Activated T-cell treated with anti-CD3 and anti-CD28 coated beads for 48 hours (primary cell): ENCODE measurements at places on chromosomes 3 and 15.

DNA sequence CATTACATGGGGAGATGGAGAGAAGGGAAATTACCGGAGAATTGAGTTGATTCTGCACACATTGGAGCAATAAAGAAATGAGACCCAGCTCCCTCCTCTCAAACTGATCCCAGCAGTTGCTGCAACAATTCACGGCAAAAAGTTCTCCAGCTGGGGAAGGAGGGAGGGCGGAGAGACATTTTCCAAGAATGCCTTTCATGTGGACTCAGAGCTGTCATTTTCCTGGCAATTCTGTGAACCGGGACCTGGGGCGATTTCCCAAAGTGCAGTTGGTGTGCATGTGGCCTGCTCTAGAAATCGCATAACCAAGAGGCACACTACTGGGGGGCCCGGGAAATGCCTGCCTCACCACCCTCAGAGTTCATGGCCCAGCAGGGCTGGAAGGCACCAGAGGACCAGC is 48.7 kb upstream of the IREB2 start:
- no peak for DNase-seq

GRCh38 chr3:18016366-18016765 is 273.9 kb upstream of the TBC1D5 start:
- DNase-seq = no peak

GRCh38 chr3:120040813-120041377 is 53.4 kb downstream of the GSK3B start:
- no peak for DNase-seq

GRCh38 chr15:69712991-69713390 is 260.4 kb downstream of the RPLP1 start:
- DNase-seq = no peak

- DNase-seq = no peak
Observed at GRCh38 chr15:99980752-99981151, 247.5 kb upstream of the LYSMD4 start.

DNA sequence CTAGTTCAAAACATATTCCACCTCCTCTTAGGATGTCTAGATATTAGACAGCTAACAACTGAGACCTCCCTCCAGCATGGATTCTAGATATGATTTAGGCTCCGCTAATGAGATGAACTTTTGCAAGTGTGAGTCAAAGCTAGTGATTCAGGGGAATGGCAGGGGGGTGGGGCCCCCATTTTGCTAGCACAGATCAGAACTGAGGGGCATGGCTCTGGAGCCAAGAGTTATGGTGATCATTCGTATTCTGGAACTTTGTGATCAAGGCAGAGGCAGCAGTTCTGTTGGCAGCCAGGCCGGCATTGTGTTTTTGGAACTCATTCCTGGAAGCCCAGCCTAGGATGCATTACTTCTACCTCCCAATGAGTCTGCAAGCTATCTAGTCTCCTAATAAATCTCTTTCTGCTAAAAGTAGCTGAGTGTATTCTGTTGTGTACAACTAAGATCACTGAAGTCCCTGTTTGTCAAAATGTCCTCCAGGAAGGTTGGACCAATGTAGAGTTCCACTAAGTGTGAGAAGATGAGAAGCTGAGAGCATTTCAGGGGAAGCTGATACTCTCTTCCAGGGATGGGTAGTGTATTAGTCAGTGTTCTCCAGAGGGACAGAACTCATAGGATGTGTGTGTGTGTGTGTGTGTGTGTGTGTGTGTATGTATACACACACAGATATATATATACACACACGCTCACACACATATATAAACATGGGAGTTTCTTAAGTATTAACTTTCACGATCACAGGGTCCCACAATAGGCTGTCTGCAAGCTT is 312.7 kb downstream of the TLE3 start:
- DNase-seq = no peak

GRCh38 chr15:51575775-51576174 is 46.8 kb downstream of the DMXL2 start:
- no peak for DNase-seq

- DNase-seq = no peak
Observed at GRCh38 chr3:151301787-151302186, 14.8 kb downstream of the GPR87 start.

- no peak for DNase-seq
Observed at GRCh38 chr3:182364323-182364722, 429.0 kb upstream of the ATP11B start.

- no peak for DNase-seq
Observed at GRCh38 chr3:109369510-109369909, 32.2 kb upstream of the DPPA4 start.

DNA sequence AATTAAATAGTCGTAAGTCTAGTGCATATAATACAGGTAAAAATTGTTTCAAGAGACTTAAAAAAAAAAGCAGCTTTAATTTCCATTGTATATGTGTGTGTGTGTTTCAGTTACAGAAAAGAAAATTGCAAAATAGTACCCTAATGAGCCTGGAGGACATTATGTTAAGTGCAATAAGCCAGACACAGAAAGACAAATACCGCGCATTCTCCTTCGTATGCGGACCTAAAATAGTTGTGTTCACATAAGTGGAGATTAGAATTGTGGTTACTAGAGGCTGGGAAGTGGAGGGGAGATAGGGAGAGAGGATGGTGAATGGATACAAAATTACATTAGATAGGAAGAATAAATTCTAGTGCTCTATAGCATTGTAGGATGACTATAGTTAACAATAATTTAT is 3.6 kb downstream of the MESD start:
- no peak for DNase-seq

GRCh38 chr3:126536126-126536525 is 12.2 kb downstream of the CHST13 start:
- no peak for DNase-seq

GRCh38 chr15:36814708-36815107 is 235.3 kb downstream of the CDIN1 start:
- no peak for DNase-seq

DNA sequence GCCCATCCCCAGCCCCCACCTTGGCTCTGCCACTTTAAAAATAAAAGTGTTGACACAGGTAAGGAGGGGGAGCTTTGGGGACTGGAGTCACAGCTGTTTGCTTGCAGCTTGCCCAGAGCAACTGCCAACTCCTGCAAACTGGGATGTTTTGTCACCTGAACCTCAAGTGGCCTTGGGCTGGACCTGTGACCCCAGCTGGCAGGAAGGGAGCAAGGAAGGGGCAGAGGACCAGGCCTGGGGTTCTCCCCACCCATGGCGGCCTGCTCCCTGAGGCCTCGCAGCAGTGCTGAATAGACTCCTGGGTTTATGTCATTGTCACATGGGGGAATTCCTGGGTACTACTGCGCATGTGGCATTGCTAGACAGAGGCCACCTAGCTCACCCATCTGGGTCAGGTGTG is 246.9 kb upstream of the TLE3 start:
- DNase-seq = no peak

DNA sequence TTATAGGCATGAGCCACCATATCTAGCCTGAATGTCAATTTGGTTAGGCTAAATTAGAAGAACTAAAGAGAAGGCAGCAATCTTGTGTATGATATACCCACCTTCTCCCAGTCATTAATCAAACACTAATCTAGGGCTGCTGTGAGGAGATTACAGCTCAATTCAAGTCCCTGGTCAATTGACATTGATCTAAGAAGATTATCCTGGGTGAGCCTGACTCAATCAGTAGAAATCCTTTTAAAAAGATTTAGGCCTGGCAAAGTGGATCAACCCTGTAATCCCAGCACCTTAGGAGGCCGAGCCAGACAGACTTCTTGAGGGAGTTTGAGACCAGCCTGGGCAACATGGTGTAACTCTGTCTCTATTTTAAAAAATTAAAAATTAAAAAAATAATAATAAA is 2.5 kb upstream of the DNAH12 start:
- DNase-seq = no peak
